Fibroblast of the conjunctiva (primary cell): ENCODE measurements at places on chromosomes 2 and 18.

DNA sequence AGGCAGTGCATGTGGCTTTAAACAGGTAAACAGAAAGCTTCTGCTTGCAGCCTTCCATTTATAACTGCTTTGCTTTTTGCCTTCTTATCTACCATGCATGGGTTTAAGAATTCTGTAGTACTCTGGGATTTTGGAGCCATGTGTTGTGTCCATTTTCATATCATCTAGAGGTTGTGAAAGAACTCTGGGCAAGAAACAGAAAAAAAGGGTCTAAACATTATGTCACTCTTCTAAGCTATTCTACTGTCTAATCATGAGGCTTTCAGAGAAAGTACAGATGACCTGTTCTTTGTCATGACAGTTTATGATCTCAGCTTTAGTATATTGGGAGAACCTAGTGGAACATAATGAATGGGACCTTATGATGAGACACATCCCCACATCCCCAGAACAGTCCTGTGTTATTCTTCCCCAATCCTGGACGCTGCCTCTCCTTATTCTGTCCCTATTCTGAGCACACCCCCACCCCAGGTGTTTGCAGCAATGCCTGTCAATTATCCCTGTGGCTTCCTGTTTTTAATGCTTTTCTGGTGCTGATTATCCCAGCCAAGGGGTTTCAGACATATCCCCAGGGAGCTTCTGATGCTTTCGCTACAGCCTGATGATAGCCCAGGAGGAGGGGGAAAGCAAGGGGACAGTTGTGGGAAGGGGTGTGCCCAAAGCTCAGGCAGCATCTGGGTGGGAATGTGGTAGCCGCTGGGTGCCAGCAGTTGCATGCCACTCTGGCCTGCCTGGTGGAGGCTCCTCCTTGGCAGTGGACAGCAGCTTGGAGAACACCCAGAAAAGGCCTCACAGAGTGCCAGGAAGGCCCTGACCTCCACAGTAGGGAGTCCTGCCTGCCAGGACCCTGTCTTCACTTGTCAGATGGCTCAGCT lies 169.5 kb upstream of the MAP3K20 start:
- DNase-seq: no peak

GRCh38 chr2:106782681-106783080 lies 103.3 kb downstream of the ST6GAL2 start:
- no peak for DNase-seq

- DNase-seq: no peak
These were observed 65.4 kb downstream of the PID1 start for GRCh38 chr2:229205704-229206103.

GRCh38 chr18:13376298-13376840 lies 157.8 kb downstream of the LDLRAD4 start:
- DNase-seq: no peak

GRCh38 chr18:23825978-23826405 lies 136.7 kb downstream of the LAMA3 start:
- peak; percentile 93 for DNase-seq

GRCh38 chr2:45684756-45685155 lies 33.3 kb downstream of the PRKCE start:
- no peak for DNase-seq

GRCh38 chr2:99559075-99559662 lies 69.4 kb upstream of the REV1 start:
- DNase-seq: peak; percentile 41

GRCh38 chr2:235752846-235753245 lies 259.0 kb downstream of the AGAP1 start:
- no peak for DNase-seq

DNA sequence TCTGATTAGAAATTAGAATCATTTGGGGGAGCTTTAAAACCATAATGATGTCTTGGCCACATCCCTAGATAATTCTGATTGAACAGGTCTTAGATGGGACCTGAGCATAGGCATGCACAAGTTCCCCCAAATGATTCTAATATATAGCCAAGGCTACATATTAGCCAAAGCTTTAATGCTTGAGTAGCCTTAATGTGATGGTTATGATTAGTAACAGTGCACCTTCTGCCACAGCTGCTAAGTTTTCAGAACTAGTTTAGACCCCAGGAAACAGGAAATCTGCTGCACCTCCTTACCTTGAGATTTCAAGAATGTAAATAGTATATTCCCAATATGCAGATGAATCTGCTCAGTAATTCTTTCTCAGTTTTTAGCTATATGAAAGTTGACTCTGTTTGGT lies 119.8 kb downstream of the PTPN4 start:
- DNase-seq: no peak

GRCh38 chr2:51071191-51071590 lies 39.3 kb upstream of the NRXN1 start:
- DNase-seq: no peak

DNA sequence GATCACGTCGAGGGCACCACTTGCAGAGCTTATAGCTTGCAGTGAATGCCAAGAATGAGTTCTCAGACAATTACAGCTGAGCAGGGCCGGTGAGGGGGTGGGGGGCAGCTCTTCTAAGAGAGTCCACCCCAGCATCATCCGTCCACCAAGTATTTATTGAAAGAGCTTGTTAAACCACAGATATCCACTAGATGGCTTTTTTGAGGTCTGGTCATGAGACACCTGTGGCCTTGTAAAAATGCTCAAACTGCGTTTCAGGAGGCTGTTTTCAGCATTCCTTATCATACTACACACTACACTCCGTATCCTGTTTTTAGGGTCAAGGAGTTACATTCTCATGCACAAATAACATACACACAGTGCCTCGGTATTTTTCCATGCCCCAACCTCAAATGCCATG lies 51.5 kb downstream of the DNAJC10 start:
- DNase-seq: no peak

DNA sequence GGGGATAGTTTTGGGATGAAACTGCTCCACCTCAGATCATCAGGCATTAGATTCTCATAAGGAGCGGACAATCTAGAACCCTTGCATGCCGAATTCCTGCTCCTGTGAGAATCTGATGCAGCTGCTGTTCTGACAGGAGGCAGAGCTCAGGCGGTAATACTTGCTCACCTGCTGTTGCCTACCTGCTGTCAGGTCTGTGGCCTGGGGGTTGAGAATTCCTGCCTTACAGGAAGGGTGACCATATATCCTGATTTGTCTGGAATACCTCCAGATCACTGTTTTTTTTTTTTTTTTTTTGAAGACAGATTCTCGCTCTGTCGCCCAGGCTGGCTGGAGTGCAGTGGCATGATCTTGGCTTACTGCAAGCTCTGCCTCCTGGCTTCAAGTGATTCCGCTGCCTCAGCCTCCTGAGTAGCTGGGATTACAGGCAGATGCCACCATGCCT lies 21.7 kb downstream of the ACSL3 start:
- DNase-seq: no peak

DNA sequence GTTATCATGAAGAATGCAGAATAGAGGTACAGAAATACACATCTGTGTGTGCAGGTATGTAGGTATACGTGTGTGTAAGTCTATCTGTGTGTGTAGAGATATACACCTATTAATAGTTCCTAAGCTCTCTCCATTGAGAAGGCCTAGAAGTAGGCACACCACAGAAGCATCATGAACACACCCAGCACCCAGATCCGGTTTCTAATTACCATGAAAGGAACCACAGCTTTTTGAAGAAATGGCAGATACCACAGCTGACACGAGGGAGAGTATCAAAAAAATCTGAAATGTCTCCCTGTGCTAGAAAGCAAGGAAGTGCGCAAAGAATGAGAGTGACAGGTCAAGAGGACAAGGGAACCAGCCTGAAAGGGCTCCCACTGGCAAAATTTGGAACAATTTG lies 27.7 kb upstream of the AP1S3 start:
- no peak for DNase-seq

DNA sequence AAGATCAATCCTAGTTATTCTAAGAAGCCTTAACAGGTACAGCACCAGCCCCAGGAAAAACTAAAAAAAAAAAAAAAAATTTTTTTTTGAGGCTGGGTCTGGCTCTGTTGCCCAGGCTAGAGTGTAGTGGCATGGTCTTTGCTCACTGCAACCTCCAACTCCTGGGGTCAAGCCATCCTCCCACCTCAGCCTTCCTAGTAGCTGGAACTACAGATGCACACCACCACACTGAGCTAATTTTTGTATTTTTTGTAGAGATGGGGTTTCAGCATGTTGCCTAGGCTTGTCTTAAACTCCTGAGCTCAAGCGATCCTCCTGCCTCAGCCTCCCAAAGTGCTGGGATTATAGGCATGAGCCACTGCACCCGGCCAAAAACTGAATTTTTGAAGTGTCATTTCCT lies 10.3 kb upstream of the ALPK2 start:
- no peak for DNase-seq

DNA sequence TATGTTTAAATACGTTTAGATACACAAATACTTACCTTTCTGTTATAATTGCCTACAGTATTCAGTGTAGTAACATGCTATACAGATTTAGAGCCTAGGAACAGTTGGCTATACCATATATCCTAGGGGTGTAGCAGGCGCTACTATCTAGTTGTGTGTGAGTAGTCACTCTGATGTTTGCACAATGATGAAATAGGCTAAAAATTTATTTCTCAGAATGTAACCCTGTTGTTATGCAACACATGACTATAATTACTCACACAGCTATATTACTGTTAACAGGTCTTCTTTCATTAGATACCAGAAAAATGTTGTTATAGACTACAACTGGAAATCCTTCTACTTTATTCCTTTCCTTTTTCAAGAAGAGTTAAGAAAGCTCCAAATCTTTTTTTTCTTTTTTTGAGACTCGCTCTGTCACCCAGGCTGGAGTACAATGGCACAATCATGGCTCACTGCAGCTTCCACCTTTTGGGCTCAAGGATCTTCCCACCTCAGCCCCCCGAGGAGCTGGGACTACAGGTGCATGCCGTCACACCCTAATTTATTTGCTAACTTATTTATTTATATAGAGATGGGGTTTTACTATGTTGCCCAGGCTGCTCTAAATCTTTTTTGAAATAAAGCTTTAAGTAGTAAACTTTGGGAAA lies 48.5 kb downstream of the C2orf74 start:
- DNase-seq: peak; percentile 64

DNA sequence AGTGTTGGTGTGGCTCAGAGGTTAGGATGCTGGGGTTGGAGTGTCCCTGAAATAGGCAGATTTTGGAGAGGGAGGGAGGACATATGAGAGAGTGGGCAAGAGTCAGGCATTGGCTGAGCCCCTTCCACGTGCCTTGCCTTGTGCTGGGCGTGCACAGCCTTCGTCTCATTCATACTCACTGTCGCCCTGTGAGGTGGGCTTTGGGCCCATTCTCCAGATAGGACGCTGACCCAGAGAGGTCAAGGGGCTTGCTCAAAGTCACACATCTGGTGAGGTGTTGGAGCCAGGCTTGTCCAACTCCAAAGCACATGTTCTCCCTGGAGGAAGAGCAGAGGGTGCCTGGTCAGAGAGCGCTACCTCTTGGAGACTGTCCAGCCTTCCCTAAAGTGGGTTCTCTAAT lies 166.8 kb downstream of the DYSF start:
- DNase-seq: no peak

DNA sequence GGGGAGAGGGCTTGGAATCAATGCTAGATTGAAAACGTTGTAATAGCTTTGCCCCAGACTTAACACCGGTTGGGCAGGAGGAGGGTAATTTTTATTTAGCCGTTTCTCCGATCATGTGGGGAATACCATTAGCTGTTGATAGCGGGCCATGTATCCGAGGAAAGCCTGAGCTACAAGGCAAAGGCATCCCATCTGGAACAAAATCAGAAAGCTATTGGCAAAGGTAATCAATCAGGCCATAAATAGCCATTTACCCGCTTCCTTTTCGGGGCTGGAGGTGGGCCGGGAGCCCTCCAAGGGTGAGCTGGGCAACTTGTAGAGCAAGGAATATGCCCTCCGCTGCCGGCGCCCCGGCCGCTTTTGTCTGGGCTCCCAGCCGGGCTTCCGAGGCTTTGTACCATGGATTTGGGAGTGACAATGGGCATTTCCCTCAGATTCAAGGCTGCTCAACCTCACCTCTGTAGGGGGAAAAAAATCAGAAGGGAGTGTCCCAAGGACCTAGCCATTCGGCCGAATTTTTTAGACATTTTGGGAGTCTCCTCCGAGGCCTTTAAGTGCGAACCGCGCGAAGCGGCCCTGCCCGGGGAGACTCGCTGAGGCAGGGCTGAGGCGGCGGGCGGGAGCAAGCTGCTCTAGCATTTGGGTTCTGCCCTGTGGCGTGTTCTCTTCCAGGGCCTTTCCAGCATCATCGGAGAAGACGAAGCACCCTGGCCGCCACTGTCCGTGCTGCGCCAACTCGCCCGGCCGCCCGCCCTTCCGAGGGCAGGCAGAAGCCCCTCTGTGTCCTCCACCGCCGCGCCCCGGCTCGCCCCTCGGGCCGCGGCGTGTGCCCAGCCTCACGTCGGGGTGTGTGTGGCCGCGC lies 1.1 kb upstream of the HOXD9 start:
- no peak for DNase-seq

- DNase-seq: no peak
These were observed 1.5 kb downstream of the RPRM start for GRCh38 chr2:153476816-153477635.

DNA sequence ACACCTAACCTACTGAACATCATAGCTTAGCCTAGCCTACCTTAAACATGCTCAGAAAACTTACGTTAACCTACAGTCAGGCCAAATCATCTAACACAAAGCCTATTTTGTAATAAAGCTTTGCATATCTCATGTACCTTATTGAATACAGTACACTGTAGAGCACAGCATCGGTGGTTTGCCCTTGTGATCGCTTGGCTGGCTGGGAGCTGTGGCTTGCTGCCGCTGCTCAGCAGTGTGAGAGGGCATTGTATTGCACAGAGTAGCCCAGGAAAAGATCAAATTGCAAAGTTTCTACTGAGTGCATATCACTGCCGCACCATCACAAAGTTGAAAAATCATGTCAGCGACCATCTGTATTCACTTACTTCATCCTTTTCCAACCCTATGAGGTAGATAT lies 62.3 kb upstream of the NCK2 start:
- no peak for DNase-seq

DNA sequence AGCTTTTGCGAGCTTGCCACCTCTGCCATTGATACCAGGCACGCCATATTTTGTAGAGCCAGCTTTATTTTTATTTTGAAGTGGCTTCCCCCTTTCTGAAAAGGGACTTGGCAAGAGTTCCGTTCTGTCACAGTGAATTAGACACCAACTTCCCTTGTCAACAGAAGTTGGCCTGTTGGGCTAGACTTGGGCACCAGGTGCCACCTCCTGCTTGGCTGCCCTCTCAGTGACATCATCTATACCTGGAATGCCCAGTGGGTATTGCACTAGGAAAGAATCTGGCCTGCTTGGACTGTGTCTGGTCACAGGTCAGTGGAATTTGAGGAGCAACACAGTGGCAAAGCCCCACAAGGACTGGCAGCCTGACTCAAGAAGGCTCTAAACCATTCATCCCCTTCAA lies 101.0 kb downstream of the BCL2L11 start:
- no peak for DNase-seq

DNA sequence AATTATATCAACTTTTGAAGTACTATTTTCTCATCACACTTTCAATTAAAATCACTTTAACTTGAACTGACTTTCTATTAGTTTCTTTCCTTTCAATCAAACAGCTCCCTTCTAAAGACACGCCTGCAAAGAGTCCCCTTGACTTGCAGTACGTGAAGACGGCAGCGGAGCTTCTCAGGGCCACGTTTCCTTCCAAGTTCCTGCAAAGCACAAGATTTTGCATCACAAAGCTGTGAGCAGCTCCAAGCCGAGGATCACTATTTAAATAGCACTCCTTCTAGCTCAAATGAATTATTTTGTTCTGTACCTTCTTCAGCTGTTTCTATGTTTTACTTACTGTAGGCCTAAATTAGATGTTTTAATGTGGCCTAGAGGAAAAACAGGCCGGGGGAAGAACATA lies 30.8 kb downstream of the SH3YL1 start:
- DNase-seq: no peak
